Neural crest cell (in vitro differentiated cells): ENCODE measurements at places on chromosomes 2 and 18. TPM values are rescaled to one million over a fixed set of nuclear protein-coding genes. Genes with fewer than 3 reads are reported as not detected.

The TCF23 gene
- total RNA-seq: not detected in 2 replicates

The RAB17 gene
- total RNA-seq: not detected in 2 replicates

The ITGB6 gene
- not detected in 2 replicates for total RNA-seq

DNA sequence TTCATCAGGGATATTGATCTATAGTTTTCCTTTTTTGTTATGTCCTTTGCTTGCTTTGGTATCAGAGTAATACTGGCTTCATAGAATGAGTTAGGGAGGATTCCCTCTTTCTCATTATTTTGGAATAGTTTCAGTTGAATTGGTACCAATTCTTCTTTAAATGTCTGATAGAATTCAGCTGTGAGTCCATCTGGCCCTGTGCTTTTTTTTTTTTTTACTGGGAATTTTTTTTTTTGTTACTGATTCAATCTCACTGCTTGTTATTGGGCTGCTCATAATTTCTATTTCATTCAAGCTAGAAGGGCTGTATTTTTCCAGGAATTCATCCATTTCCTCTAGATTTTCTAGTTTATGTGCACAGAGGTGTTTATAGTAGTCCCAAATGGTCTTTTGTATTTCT is 103.9 kb downstream of the RND3 start:
- no peak for DNase-seq

- DNase-seq: no peak
Measured at GRCh38 chr2:187783446-187783845, 229.2 kb upstream of the TFPI start.

DNA sequence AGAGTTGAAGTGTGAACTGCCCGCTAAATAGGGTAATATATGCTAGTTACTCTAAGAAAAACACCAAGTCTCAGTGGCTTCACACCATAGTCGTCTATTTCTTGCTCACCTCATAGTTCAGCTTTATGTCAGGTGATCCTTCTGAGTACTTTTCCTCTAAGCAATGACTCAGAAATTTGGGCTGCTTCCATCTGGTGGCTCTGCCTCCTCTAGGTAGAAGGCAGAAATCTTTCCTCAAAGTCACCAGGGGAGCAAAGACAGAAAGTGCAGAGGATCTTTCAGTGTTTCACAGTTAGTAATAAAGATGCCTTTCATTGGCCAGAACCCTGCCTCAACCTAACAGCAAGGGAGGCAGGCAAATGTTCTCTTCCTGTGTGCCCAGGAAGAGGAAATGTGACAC is 17.3 kb downstream of the CDH20 start:
- DNase-seq: no peak

- no peak for DNase-seq
Measured at GRCh38 chr2:234001380-234002160, 48.9 kb upstream of the SPP2 start.

- DNase-seq: no peak
Measured at GRCh38 chr2:115374981-115375380, 932.5 kb downstream of the DPP10 start.

- DNase-seq: no peak
Measured at GRCh38 chr2:70698847-70699246, 69.2 kb downstream of the ADD2 start.

DNA sequence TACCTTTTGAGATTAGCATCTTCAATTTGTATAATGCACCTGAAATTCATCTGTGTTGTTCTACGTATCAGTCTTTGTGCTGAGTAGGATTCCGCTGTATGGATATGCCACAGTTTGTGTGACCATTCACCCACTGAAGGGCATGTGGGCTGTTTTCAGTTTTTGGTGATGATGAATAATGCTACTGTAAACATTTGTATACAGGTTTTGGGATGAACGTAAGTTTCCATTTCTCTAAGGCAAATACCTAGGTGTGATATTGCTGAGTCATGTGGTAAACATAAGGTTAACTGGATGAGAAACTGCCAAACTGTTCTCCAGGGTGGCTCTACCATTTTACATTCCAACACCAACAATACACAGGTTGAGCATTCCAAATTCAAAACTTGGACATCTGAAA is 35.1 kb downstream of the CABYR start:
- no peak for DNase-seq
